Fibroblast of skin of right biceps (primary cell): ENCODE measurements at places on chromosomes 6 and 20.

- no peak for DNase-seq
Measured at GRCh38 chr6:170084166-170084730, 206.6 kb downstream of the DLL1 start.

- peak; percentile 69 for DNase-seq
Measured at GRCh38 chr6:54860739-54861138, 14.2 kb downstream of the FAM83B start.

DNA sequence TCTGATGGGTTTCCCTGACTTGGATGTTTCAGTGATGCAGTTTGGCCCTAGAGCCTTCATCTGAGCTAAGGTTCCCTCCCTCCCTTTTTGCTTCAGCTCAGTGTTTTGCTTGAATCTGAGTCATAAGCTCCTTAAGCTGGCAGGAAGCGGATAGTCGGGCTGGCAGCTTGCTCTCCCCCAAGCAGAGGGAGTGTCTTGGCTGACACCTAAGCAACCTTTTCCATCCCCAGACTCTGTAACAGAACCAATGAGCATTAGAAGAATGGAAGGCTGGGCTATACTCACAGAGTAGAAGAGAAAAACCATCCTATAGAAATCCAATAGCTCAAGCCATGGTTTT, 98.3 kb downstream of the HAO1 start:
- DNase-seq = peak; percentile 86

- DNase-seq = peak; percentile 56
Measured at GRCh38 chr6:5726976-5727718, 279.6 kb downstream of the NRN1 start.

- peak; percentile 51 for DNase-seq
Measured at GRCh38 chr6:16901782-16902181, 140.5 kb upstream of the ATXN1 start.

DNA sequence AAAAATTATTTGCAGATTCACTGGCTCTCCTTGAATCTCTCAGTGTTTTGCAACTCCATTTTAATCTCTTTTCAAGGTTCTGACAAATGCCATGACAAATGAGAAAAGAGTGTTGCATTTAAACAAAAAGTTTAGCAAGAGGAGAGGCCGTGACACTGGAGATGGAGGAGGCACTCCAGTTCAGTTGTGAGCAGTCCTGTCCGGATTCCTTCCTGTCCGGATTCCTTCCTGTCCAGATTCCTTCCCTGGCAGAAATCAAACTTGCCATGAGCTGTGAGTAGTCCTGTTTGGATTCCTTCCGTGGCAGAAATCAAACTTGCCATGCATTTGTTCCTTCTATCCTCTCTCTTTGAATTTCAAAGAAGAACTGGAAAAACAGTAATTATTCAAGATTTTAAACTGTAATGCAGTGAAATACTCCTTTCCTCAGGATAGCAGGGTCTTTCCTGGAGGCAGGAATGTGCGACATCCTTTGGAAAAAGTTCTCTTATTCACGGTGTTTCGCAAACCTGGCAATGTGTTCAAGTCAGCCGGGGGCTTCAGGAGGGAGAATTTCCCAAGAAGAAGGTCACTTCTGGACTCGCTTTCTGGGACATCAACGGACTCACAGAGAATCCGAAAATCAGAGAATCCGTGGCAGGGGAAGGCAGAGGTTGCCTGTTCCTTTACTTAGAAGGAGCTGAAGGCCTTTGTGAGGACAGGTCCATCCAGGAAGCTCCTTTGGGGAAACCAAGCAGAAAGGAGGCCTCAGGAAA, 48.7 kb upstream of the DACT2 start:
- DNase-seq = peak; percentile 15

GRCh38 chr6:110826236-110827129, 11.2 kb upstream of the CDK19 start:
- no peak for DNase-seq

GRCh38 chr6:56370127-56370540, 122.8 kb upstream of the COL21A1 start:
- DNase-seq = peak; percentile 61

DNA sequence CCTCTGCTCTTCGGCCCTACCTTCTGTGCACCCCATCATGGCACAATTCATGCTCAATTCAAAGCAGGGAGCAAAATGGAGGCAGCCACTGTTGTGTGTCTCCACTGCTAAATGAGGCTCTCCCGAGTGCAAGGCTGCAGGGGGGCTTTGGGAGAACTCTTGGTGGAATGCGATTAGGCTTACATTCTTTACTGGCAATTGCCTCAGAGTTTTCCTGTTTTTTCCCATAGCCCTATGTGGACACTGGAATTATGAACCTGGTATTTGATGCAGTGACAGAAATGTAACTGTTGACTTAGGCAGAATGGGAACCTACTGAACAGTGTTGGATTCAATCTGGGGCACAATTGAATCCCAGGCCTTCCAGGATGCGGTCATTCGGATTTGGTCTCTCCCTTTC, 187.9 kb upstream of the GMDS start:
- peak; percentile 45 for DNase-seq
